ENCODE measurements at places on chromosomes 4 and X. TPM values are rescaled to one million over a fixed set of nuclear protein-coding genes. Genes with fewer than 3 reads are reported as not detected.

RPS6KA6 gene
- 7.8 TPM for total RNA-seq

TSR2 gene
- 36.4 TPM for total RNA-seq

RTL3 gene
- total RNA-seq = not detected

DNA sequence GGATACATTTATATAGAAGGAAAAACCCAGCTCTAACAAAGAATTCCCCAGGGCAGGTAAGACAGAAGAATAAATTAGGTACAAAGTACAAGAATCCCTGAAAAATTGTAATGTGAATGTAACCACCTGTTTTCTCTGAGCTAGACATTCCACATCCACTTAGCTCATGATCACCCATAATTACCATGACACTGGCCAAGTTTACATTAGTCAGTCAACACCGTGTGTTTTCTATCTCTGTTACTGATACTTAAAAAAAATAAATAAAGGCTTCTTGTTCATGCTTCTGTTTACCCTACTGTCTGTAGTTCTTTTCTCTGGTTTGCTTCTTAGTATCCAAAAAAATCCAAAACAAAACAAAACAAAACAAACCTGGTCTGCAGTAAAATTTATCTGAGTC lies 66.0 kb downstream of the CBLL2 start:
- peak; percentile 2 for DNase-seq

DNA sequence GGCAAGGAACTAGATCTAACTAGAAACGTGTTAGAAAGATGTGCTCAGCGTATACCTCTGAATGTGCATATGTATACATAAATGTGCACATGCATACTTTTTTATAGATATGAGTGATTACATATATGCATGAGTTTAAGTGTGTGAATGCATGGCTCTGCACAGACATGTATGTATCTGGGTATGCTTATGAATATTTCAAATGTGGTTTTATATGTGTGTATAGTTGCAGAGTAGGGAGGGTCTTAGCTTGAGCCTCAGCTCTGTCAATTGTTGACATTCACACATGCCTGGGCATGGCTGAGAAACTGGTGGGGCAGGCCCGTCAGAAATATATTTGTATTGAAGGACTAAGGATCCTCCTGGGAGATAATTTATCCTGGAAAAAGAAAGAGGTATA lies 31.1 kb downstream of the RAP2C start:
- DNase-seq = no peak

Measured in mammary epithelial cell (primary cell).